Right renal pelvis (tissue), 4 donors: ENCODE measurements at places on chromosomes 2 and 18.

DNA sequence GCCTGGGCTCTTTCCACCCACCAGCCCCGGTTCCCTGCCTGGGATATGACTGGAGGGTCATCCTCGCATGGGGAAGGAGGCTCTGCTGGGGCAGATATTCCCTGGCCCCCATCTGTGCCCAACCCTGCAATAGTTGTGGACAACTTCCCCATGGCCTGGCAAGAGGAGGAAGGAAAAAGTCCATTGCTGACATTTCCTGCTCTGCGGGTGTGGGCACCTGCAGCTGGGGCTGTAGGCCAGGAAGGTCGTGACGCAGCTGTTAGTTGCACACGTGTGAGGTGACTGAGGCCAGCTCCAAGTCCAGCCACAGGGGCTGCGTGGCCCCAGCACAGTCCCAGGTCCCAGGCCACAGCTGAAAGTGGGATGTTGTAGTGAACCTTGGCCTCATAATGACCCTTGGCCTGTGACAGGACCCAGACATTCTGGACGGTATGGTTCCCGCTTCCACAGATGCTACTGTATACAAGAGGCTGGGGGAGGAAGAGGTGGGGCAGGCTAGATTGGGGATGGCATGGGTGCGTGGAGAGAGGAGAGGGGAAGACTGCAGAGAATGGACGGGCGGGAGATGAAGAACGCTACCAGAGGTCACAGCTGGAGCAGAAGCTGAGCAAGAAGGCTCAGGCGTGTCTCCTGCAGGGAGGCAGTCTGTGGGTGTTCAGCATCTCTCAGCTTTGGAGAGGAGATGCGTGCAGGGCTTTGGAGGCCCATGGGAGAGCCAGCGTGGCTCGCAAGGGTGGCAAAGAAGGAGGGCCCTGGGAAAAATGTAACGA lies 22.1 kb downstream of the OTOF start:
- DNase-seq: no peak

GRCh38 chr2:230134496-230135129 lies 65.9 kb upstream of the SLC16A14 start:
- no peak for DNase-seq

GRCh38 chr2:109330056-109330455 lies 201.1 kb downstream of the SH3RF3 start:
- DNase-seq: no peak

DNA sequence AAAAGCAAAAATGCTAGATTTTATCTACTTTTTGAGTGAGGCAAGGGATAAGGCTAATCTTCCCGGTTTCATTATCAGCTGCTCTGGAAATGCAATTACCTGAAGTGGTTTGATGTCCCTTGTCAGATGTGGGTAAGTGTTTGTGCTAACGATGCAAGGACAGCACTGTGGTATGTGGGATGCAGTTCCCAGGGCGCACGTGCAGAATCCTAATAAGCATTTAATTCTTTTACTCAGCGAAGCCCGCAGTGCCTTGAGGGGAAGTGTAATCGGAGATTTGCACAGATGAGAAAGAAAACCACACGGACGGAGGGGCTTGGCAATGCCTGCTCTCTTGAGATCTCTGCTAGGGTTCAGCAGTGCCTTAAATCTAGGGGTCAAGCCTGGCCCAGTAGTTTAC lies 108.5 kb upstream of the LYPD6 start:
- no peak for DNase-seq

DNA sequence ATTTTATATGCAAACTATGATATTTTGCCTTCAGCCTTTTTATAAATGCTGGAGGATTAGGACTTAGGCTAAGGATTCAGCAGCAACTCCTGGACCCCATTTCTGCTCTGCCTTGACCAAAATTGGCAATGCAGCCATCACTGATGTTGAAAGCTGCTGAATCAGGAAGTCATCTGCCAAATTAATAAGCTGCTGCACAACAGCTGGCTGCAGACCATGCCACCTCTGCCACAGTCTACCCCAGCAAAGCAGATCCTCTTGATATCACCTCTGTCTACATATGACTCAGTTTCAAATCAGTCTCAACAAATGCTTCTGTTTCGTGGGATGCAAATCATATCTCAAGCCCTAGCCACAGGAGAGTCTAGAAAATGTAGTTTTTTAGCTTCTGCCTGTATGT lies 7.1 kb upstream of the SOS1 start:
- DNase-seq: no peak

GRCh38 chr2:152390837-152391236 lies 55.9 kb downstream of the FMNL2 start:
- DNase-seq: no peak

DNA sequence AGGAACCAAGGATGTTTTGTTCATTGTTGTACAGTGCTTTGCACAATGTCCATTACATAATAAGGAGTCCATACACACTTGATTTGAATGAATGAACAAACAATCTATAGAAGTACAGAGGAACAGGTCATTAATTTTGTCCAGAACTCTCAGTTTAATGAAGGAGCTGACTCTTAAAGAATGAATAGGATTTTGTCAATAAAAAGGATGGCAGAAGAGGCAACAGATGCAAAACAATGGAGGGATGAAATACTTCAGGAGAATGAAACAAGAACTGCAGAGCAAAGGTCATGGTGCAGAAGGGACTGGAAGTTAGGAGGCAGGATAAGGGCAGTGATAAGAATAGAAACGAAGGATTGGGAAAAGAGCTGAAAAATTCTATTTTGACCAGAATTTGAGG lies 28.7 kb upstream of the COL5A2 start:
- no peak for DNase-seq

DNA sequence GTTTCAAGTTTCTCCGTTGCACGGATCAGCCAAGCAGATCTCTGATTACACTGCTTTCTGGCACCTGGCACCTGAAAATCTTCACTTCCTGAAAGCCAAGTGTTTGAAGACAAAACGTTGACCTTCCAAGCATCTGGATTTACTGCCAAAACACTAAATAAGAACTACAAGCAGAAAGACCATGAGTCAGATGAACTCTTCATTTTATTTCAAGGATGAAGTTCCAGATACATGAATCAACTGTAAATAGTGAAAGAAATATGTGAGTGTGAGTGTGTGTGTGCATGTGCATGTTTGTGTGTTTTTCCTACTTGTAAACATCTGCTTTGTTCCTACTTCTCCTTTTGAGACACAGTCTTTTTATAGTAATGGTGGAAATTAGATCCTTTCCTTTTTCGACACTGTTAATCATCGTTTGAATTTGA lies 60.0 kb upstream of the DTNA start:
- no peak for DNase-seq

DNA sequence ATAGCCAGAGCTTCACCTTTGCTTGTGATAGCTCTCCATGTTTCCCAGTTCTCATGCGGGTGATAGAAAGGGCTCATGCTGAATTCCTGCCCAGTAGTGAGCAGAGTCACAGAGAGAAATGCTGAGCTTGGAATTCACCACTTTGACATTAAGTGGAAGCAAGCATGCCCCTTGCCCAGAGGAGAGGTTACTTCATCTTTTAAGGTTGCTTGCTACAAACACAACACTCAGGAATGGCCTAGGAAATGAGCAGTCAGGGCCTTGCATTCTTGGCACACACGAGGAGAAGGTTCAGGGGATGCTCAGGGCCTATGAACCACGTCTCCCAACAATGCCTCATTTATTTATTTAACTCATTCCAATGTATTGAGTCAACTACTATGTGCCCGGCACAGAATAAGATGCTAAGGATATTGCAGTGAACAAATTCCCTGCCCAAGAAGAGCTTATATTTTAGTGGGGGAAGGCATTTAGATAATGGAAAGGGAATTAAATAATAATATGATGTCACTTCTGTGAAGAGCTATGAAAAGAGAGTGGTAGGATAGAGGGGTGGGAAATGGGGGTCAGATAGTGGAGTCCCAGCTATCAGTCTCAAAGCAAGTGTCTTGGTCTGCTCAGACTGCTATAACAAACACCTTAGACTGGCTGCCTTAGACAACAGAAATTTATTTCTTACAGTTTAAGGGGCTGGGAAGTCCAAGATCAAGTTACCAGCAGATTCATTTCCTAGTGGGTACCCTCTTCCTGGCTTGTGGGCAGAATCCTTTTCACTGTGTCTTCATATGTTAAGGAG lies 42.1 kb downstream of the DDX18 start:
- DNase-seq: no peak

DNA sequence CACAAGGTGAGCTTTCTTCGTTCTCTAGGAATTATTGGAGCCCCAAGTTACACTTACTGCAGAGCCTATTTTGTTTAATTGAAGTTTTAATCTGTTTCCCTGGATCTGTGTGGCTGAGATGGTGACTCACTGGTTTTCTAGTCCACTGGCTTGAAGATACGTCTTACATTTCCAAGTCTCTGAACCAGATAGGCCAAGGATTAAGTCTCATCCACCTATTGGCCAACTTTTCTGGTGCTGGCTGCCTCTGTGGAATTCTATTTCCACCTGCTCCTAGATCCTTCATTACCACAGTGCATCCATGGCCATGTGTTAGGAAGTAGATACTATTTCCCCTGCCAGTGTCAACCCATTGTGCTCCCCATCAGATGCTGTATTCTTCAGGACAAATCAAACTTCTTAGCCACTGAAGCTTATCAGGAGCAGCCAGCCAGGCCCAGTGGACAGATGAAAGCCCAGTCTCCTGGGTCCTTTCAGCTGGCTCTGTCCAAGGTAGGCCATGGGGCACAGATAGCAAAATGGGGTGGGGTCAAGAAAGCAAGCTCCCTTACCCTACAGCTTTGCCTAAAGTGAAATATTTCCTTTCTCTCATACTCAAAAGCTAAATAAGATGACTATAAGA lies 198.8 kb upstream of the TCF4 start:
- no peak for DNase-seq

- DNase-seq: no peak
Observed at GRCh38 chr18:76414936-76415621, 80.0 kb downstream of the ZNF516 start.

GRCh38 chr2:136327162-136327852 lies 209.4 kb upstream of the CXCR4 start:
- no peak for DNase-seq

GRCh38 chr2:11175293-11175795 lies 20.1 kb downstream of the SLC66A3 start:
- DNase-seq: no peak

GRCh38 chr2:186889101-186889879 lies 40.3 kb upstream of the ZSWIM2 start:
- DNase-seq: no peak

DNA sequence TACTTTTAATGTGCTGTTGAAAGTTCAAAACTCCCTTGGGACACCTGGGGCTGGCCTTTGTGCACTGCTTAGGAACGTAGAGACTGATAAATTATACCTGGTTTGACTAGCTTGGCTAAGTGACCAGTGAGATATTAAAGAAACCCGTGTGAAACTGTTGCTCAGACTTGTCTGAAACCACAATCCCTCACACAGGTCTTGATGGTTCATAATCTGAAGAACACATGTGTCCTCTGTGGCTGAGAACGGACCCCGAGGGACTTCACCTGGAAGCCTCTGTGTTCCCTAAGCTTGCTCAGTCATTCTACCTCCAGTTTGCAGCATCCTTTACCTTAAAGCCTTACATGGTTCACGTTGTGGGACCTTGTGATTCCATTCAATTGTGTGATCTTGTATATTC lies 218.8 kb downstream of the CBLN2 start:
- DNase-seq: no peak

GRCh38 chr2:112869258-112869842 lies 32.8 kb upstream of the IL1B start:
- peak; percentile 51 for DNase-seq

DNA sequence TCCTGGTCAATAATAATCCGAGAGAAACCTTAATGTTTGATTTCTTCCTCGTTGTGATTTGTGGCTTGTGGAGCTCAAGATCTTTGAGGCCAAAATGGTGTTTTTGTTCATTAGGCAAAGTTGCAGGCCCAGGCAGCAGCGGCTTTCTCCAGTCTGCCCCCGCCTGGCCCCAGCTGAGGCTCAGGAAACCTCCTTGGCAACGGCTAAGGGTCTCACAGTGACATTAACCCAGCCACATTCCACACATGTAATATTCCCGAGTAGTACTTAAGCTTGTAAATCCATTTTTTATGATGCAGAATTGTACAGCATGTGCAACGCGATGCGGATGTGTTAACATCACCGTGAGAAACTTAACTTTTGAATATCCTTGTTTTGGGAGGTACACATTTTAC lies 200.1 kb downstream of the BCL11A start:
- peak; percentile 13 for DNase-seq

GRCh38 chr2:45458909-45459563 lies 152.0 kb downstream of the SRBD1 start:
- peak; percentile 34 for DNase-seq

DNA sequence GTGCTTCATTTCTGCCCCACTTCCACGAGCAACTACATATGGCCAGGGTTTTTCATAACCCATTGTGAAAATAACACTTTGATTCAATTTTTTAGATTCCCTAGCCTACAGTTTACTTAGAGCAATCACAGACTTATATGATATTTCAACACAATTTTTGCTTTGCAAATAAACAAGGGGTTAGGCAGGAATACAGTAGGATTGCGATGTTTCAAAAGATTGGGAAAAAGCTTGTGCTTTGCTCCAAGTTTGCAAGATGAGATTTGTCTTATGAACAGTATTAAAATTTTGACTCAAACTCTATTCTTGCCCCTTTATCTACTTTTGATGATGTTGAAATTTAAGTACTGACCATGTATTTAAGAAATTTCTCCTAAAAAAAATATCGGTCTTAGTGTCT lies 814.5 kb upstream of the PIK3C3 start:
- DNase-seq: no peak

- DNase-seq: no peak
Observed at GRCh38 chr18:32891130-32891529, 118.3 kb upstream of the KLHL14 start.

DNA sequence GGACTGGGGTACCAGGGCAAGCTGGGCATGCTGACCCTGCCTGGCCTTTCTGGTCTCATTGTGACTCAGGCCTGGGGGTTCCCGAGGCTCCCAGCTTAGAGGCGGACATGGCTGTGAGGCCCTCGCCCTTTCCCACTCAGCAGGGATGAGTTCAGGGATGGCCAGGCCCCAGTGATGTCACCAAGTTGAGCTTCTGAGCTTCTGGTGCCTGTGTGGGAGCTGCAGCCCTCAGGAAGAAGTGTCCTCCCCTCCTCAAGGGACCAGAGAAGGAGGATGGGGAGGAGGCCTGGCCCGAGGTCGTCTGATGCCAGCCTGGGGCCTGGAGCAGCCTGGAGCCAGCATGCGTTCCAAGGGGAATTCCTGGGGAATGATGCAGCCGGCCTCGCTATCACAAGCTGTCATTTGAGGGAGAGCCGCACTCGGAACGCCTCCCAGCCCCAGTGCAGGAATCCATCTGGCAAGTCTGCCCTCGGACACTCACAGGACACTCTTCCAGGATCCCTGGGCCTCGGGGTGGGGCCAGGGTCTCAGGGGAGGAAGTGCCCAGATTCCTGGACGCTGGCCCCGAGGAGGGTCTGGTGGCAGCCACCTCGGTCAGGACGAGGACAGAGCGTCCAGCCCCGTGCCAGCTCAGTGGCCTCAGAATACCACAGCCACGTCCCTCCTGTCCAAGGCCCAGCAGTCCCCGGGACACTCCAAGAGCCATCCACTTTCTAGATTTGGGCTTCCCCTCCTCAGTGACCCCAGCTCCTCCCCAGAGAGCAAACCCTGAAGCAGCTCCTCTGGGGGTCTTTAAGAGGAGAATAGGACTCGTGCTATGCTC lies 61.2 kb upstream of the GPC1 start:
- DNase-seq: no peak
